Activated CD4-positive, alpha-beta T cell treated with anti-CD3 and anti-CD28 coated beads for 24 hours (primary cell): ENCODE measurements at places on chromosomes 3 and 15.

DNA sequence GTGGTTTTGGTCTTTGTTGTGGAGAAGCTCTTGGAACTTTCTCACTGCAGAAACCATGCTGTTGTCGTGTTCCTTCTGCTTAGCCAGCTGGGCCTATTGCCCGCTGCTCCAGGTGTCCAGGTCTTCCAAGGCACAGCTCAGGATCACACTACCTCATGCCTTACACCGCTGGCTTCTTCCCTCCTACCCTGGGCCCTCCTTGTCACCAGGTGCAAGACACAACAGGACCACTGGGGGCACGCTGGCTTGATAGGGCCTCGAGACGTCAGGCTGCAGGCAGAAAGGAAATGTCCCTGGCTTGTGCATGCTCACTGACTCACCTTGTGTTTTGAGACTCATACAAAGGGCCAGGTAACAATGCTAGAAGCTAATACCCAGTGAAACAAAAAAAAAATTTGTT, 32.3 kb downstream of the PAQR9 start:
- no peak for DNase-seq

DNA sequence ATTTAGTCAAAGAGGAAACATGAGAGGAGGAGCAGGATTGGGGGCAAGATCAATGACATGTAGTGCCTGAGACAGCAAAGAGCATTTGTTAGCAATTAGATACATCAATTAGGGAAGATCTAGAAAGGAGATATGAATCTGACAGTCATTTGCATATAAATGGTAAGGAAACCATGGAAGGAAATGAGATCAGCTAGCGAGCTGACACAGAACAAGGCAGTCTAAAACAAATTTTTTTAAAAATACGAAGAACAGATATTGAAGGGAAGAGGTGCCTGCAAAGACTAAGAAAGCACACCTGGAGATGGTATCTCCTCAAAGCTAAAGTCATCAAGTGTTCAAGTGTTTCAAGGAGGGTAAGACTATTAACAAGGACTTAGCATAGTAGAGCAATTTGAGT, 4.6 kb downstream of the EPM2AIP1 start:
- no peak for DNase-seq

DNA sequence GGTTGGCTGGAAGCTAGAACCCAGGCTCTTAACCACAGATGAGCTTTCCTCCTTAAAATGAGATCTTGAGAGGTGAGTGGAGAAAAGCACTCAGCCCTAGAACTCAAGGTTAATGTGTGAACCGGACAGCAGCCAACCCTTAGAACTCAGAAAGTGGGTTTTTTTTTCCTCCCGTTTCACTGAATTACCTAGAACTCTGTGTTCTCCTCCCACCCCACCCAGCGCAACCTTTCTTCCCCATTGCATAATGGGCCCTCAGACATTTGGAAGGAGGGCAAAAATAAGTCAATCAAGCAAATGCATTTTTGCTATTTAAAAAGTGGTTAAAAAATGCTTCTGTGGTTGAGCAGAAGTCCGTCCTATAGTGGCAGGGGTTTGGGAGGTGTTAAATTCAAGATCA, 36.7 kb downstream of the POC1A start:
- no peak for DNase-seq

- DNase-seq, result no peak
Measured at GRCh38 chr3:97959872-97960271, 12.4 kb downstream of the RIOX2 start.

GRCh38 chr3:149894205-149894604, 76.5 kb downstream of the PFN2 start:
- DNase-seq, result no peak

DNA sequence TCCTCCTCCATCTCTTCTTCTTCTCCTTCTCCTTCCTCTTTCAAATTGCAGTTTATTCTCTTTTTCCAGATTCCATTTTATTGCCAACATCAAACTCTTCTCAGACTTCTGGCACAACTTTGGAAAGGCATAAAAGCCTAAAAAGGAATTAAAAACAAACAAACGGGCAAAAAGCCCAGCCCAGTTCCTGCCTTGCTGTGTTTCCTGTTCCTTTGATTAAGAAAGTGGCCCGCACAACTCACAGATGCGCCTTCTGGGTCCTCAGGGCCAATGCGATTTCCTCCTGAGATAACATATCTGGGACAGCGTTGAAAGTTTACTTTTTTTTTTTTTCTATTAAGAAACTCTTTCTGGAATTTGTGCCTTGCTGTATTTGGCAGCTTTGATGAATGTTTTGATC, 158.7 kb upstream of the UBE3A start:
- DNase-seq, result no peak

DNA sequence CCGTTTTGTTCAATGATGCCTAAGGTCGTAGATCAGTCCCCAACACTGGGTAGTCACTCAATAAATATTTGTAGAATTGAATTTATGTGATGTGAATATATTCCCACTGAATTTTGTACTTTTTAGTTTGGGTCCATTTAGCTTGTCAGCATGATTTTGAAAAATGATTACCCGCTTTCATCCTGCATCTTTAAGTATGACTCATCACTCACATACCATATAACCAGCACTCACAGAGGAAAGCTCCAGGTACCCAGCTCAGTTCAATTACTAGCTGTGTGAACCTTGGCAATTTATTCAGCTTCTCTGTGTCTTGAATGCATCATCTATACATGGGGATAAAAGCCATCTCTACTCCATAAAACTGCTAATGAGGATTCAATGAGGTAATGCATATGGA, 2.2 kb upstream of the MLF1 start:
- no peak for DNase-seq

DNA sequence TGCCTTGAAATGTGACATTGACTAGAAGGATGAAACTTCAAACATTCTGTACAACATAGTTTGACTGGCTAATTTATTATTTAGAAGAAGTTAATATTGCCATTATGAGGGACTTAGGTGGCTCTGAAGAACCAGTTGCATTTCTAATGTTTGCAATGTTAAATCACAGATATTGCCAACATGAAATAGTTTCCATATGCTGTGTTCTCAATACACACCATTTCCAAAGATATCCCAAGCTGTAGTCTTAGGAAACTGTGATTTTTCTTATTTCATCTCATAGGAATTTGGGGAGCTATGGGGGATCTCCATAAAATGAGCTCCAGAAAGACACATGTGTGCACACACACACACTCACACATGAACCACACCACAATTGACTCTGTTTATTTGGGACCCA, 36.3 kb downstream of the ALG1L2 start:
- no peak for DNase-seq

GRCh38 chr15:36529296-36530011, 50.0 kb upstream of the CDIN1 start:
- no peak for DNase-seq

- DNase-seq, result no peak
Measured at GRCh38 chr15:33369941-33370622, 59.3 kb downstream of the RYR3 start.

GRCh38 chr15:92149465-92149864, 244.2 kb upstream of the ST8SIA2 start:
- DNase-seq, result no peak

- no peak for DNase-seq
Measured at GRCh38 chr3:29345516-29346300, 64.8 kb downstream of the RBMS3 start.

DNA sequence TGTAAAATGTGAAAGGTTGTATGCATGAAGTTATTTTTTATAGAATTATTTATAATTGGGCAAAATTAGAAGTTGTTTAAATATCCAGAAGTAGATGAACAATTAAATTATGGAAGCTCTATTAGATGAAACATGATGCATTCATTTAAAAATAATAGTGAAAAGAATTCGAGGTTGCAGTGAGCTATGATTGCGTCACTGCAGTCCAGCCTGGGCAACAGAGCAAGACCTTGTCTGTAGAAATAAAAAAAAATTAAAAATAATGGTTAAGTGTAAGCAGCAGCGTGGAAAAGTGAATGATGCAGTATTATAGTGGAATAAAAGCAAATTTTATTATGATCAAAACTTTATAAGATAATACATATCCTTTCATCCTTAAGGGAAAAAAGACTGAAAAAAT, 14.3 kb downstream of the BUB1B start:
- DNase-seq, result no peak

DNA sequence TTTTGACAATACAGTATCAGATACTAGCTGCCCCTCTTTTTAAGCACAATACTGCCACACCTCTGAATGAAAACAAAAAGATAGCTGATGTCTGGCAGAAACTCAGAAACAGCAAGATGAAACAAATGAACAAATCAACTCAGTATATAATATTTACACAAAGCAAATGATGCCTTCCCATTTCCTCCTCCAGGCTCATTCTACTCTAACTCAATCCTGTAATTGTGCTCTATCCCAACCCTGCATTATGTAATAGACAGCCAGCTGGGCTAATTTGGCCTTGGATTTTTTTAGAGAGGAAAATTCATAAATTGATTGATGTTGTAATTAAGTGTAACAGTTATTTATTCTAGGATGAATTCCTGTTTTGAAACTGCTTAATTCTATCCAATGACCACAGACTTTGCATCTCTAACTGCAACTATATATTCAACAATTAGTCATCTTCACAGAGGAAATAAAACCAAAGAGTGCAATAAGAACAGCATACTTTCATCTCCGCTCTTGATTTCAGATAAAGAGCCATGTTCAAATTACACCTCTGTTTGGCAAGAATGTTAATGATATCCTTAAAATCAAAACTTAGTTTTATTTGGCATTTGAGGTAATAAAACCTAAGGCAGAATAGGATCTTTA, 6.1 kb downstream of the ATG3 start:
- no peak for DNase-seq

GRCh38 chr3:103470498-103470897, 1035.7 kb downstream of the ZPLD1 start:
- no peak for DNase-seq

DNA sequence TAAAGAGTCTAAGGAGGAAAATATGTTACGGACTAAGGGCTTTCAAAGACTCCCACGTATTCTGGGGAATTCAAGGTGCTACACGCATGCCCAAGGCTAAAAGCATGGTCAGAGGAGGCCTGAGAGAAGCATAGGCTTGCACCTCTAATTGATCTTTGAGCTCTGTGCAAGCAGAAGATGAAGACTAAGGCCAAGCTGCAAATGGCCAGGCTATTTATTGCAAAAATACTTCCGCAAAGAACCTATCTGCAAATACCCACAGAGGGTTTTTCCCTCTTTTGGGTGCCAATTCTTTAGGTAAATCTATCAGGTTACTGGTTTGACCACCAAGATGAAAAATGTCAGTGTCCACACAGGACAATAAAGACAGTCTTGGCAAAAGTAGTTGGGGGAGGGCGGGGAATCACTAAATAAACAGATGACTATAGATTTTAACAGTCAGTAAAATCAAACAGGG, 119.5 kb downstream of the STAG1 start:
- no peak for DNase-seq

GRCh38 chr3:152298393-152299248, 29.9 kb downstream of the MBNL1 start:
- DNase-seq, result no peak

- no peak for DNase-seq
Measured at GRCh38 chr3:42273361-42273760, 7.4 kb upstream of the CCK start.

GRCh38 chr3:10855871-10856662, 40.0 kb downstream of the SLC6A11 start:
- no peak for DNase-seq
